CD4-positive, alpha-beta T cell treated with Interleukin-4 for 4 hours (primary cell): ENCODE measurements at places on chromosomes 12 and 14.

DNA sequence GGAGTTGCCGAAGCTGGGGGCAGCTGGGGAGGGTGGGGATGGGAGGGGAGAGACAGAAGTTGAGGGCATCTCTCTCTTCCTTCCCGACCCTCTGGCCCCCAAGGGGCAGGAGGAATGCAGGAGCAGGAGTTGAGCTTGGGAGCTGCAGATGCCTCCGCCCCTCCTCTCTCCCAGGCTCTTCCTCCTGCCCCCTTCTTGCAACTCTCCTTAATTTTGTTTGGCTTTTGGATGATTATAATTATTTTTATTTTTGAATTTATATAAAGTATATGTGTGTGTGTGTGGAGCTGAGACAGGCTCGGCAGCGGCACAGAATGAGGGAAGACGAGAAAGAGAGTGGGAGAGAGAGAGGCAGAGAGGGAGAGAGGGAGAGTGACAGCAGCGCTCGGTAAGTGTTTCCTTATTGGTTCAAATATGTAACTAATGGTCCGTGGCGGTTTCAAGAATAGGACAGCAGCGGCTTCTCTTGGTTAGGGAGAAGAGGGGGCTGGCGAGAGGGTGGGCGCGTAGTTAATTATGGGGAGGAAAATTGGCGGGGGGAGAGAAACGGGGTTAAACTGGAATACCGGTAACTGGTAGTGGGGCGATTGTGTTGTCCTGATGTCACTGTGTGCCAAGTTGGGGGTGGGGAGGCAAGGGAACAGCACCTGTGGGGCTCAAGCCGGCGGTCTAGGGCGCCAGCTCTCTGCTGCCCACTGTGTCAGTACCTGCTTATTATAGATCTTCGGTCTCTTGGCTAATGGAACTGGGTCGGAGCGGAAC lies 8.4 kb downstream of the HOXC8 start:
- no peak for DNase-seq

- no peak for DNase-seq
Observed at GRCh38 chr12:93279565-93280412, 97.9 kb upstream of the NUDT4 start.

GRCh38 chr12:42091769-42092168 lies 52.9 kb downstream of the GXYLT1 start:
- no peak for DNase-seq

DNA sequence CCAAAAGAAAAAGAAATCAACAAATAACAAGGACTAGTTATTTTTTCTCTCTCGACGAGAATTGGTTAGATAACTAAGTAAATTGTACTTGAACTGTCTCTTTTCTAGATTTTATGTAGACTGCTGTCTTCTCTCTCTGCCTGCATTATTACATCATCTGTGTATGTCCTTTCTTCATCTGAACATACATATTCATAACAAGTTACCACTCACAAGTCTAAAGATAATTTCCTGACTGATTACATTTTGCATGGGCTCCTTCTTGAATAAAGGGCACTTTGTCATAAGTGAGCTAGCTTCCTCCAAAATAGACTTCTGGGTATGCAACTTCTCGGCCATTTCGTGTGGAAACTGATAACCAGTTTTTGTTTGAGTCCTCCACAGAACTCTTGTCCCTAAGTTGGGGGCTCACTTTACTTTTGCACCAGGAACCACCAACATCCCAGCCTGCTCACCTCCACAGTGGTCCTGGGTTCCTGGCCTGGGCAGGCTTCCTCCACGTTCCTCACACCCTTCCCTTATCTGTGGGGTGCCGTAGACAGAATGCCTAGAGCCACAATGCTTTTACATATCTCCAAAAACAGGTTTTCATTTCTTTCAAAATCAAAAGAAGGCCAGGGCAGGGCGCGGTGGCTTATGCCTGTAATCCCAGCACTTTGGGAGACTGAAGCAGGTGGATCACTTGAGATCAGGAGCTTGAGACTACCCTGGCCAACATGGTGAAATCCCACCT lies 6.2 kb upstream of the DDX47 start:
- no peak for DNase-seq

DNA sequence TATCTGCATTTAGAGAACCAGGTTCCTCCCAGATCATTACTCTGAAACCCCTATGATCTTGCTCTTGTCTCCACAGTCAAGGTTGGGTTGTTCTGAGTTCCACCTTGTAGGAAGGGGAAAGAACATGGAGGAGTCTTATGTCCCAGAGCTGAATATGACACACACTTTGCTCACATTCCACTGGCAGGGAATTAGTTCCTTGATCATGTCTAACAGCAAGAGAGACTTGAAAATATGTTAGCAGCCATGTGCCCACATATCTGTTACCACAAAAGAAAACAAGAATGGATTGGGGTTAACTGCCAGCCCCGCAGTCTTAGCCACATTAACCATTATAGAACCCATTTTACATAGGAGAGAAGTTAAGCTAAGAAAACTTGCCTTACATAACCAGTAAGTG lies 71.1 kb upstream of the MDM1 start:
- DNase-seq: no peak

DNA sequence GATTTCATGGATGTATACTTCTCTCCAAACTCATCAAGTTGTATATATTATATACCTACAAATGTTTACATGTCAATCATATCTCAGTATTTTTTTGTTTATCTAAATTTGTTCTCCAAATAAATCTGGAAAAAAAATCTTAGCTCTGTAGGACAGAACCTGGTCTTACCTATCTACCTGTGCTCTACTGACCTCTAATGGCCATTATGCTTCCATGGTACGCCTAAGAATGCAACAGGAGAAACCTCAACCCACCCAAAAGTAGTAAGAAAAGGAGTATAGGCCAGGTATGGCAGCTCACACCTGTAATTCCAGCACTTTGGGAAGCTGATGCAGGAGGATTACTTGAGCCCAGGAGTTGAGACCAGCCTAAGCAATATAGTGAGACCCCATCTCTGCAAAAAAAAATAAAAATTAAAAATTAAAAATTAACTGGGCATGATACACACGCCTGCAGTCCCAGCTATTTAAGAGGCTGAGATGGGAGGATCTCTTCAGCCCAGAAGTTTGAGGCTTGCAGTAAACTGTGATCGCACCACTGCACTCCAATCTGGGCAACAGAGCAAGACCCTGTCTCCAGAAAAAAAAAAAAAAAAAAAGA lies 8.7 kb downstream of the OR11H4 start:
- DNase-seq: no peak

DNA sequence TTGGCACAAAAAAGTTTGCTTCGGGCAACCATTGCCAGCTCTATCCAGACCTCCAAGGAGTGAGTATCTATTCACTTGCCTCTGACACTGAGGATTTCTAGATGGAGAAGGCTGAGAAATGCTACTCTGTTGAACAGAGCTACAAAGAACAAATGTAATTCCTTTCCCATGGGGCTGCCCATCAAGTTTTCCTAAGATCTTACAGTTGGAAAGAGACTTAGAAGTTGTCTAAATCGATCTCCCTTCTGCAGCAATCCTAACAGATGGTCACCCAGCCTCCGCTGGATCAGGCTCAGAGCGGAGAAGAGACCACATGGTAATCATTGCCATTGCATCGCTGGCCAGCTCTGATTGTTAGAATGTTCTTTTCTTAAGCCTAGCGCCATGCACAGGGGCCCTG lies 110.1 kb upstream of the BCL2L14 start:
- no peak for DNase-seq

GRCh38 chr12:110498984-110499706 lies 2.8 kb downstream of the VPS29 start:
- no peak for DNase-seq

DNA sequence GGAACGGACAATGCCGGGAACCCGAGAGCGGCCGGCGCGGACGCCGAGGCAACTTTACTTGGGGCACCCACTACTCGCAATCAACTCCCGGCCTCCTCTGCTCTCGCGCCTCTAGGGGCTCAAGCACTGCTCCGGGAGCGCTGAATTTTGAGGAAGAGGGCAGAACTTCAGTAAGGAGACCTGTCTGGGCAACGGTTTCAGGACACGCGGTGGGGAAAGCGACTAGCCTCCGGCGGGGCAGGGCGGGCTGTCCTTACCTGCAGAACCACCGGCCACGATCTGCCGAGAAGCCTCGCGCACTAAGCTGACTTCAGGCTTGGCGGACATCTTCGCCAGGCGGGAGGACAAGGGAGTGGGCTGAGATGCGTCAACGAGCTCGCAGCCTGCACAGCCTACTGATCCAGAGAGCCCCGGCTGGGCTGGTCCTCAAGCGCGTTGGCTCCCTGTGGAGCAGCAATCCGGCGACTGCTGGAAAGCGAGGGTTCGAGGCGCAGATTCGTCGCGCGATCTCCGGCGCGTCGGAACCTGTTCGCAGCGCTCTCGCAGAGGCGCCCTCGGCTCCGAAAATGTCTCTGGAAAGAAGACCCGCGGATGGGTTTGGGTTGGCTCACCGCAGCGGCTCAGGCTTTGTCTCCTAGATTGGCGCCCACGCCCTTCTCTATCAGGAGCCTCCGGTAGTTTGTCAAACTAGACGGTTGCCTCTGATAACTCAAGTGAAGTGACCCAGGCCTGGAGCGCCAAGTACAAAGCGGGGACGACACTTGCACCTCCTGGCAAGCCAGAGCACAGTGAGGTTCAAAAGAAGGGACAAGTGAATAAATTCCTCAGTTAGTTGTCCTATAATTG lies at the start of gene SLC25A21:
Gene SLC25A21, minus strand, starts transcription at position 583 of the 846 bp plus-strand sequence.
- no peak for DNase-seq

DNA sequence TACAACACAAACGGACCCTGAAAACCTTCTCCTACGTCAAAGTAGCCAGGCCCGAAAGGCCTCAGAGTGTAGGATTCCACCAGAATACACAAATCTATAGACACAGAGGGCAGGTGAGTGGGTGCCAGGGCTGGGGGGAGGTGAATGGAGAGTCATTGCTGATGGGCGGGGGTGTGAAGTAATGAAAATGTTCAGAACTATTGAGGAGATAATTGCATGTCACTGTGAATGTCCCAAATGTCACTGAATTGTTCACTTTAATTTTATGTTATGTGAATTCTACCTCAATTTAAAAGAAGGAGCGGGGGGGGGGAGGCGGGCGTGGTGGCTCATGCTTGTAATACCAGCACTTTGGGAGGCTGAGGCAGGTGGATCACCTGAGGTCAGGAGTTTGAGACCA lies 36.0 kb downstream of the P2RX4 start:
- no peak for DNase-seq

DNA sequence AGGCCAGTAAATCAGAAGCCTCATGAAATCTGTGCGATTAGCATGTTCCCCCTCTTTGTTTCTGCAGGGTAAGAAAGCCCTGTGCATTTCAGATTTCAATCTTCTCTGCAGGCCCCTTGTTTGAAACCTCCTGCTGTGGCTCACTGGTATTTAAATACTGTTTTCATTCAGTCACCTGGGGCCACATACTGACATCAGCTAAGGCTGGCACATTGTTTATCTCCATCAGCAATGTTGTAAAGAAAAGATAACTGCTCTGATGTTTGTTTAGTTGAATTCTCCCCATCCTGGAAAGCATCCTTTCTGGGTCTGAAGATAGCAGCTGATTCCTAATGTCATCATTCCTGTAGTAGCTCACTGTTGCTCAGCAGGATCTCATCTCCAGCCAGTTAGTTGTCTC lies 554.9 kb downstream of the NRXN3 start:
- DNase-seq: no peak

GRCh38 chr14:69980457-69981425 lies 101.5 kb downstream of the SMOC1 start:
- DNase-seq: no peak

DNA sequence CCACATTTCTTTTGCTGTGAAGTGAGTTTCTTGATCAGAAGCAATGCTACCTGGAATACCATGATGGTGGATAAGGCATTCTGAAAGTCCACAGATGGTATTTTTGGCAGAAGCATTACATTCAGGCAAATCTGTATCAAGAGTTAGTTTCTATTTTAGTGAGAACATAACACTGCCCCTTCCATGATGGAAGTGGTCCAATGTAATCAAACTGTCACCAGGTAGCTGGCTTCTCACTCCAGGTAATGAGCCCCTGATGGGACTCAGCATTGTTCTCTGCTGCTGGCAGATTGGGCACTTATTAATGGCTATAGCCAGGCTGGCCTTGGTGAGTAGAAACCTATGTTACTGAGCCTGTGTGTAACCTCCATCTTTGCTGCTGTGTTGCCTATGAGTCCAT lies 80.7 kb downstream of the KCNA5 start:
- DNase-seq: no peak

DNA sequence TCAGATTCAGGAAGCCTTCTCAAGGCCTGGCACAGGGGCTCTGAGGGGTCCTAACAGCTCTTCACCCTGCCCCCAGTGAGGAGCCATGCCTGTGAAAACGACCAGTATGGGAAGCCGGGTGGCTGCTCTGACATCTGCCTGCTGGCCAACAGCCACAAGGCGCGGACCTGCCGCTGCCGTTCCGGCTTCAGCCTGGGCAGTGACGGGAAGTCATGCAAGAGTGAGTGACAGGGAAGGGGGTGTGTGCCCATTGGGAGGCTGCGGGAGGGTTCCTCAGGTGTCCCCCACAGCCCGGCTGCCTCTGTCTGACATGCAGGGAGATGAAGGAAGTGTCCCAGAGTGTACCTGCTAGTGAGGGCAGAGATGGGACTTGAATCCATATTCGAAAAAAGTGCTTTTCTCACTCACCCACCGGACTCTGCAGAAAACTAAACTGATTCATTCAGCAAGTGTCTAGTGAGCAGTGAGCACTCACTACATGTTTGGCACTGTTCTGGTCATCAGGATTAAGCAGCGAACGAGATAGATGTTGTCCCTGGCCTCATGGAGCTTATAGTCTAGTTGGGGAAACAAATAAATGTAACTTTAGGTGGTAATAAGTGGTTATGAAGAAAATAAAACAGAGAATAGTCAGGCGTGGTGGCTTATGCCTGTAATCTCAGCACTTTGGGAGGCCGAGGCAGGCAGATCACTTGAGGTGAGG lies 9.4 kb upstream of the LRP1-AS start:
- no peak for DNase-seq

- DNase-seq: no peak
Observed at GRCh38 chr12:77540097-77540496, 290.6 kb upstream of the NAV3 start.

DNA sequence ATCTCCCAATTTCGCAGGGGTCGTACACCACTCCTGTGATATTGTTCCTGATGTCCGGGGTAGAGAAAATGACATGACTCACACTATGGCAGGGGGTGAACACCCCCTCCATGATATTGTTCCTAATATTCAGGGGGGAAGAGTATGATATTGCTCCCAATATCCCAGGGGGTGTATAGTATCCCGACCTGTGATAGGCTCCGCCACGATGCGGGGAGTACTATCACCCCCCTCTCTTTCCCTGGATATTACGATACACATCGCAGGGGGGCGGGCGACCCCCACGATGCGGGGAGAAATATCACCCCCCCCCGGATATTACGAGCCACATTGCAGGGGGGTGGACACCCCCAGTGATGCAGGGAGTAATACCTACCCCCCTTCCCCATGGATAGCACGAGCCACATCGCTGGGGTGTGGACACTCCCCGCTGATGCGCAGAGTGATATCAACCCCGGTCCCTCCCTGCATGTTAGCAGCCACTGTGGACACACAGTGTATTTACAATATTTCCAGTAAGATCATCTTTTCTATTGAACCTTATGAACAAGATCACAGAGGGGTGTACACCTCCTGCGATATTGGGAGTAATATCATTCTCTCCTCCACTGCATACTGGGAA lies 17.7 kb downstream of the SMIM41 start:
- DNase-seq: no peak

- DNase-seq: no peak
Observed at GRCh38 chr12:80625901-80626300, 81.5 kb upstream of the MYF6 start.

- no peak for DNase-seq
Observed at GRCh38 chr12:24554612-24555295, 394.1 kb downstream of the BCAT1 start.
